ENCODE measurements at places on chromosomes 4 and X.

DNA sequence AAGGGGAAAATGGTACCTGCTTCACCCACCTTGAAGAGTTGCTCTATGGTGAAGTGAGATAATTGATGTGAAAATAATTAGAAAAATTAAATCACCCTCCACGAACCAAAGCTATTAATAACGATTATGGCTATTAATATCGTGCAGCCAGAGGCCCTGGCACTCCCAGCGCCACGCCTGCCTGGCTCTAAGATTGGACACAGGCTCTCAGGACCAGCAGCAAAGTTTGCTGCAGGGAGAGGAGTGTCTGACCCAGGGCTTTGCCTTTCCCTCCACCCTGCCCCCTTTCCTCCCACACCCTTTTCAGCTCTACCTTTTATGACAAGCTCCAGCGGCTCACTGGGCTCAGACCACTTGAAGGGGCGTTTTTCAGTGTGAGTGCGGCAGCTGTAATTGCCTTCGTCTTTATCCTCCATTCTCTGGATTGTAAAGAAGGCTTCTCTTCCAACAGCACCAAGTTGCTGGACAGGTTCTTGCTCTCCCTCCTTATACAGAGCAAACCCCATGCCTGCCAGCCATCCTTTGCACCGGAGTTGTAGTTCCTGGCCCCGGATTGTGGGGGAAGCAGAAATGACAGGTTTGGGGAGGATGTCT is 11.5 kb downstream of the IGSF1 start:
- no peak for DNase-seq

- no peak for DNase-seq
Observed at GRCh38 chr4:89657931-89658700, 178.8 kb downstream of the SNCA start.

GRCh38 chr4:23144707-23145106 is 452.0 kb downstream of the GBA3 start:
- DNase-seq: no peak

DNA sequence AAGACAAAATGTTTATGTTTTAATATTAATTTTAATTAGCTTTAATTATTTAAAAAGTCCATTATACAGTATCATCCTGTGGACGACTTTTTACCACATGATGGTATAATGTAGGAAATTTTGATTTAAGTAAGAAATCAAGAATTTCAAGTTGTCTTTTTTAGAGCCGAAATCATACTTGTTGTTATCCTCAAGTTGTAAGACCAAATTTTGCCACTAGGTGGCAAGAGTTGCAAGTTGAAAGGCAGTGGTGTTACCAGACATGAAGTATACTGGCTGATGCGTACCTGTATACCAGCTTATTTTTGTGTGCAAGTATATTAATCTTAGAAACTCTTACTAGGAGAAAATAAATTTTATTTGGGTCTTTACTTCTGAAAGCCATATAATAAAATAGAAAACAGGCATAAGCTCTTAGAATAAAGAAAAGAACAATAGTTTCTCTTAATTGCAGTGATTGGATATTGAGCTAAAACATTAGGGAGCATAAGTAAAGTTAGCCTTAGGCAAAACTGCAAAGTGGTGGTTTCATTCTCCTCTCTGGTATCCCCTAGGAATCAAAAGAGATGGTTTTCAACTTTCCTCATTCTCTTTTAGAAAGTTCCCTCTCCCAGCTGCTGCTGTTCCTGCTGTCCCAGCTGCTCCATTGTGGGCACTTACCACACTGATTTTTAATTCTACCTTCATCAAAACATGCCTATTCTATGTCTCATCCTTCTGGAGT is 118.0 kb upstream of the WDFY3 start:
- no peak for DNase-seq

DNA sequence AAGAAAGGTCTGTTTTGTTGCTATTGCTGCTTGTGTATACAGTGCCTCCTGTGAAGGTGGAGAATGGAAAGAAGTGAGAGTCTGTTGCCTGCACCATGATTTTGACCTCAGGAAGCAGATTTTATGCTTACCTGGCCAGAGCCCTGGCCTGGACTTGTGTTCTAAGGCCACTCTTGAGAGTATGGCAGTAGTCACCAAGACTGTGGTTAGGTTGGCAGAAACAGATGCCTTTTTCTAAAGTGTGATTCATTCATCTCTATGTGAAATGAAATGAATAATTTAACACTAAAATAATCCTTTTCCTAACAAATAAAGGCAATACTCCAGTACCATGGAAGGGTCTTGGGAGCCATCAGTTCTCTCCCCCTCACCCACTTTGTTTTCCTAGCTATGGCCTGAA is 161.8 kb downstream of the DCLK2 start:
- DNase-seq: no peak

DNA sequence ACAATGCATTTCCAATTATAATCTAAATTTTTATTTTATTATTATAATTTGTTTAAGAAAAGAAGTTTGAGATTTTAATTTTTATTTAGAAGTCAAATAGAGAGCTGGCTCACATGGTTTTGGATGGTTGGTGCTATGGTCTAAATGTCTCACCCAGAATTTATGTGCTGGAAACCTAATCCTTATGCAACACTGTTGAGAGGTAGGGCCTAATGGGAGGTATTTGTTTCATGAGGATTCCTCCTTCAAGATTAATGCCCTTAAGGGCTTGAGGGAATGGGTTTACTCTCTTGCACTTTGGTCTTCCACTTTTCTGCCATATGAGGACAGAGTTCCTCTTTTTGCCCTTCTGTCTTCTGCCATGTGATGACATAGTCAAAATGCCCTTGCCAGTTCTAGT is 960.5 kb upstream of the IGFBP7 start:
- no peak for DNase-seq

DNA sequence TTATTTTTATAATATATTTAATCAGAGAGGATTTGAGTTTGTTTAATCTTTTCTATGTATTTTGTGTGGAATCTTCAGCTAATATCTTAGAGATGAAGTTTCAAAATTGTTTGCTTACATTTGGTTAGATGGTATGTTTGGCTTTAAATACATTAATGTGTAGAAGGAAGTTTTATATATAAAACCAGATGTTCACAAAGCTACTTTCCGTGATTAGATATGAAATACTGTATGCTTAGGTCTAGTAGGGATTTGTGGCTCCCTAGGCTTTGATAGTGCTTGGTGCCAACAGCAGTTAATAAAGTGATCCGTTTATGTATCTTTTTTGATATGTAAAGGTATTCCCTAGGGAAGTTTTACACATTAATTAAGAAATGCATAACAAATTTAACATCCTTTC is 223.0 kb downstream of the ARHGAP10 start:
- DNase-seq: no peak

DNA sequence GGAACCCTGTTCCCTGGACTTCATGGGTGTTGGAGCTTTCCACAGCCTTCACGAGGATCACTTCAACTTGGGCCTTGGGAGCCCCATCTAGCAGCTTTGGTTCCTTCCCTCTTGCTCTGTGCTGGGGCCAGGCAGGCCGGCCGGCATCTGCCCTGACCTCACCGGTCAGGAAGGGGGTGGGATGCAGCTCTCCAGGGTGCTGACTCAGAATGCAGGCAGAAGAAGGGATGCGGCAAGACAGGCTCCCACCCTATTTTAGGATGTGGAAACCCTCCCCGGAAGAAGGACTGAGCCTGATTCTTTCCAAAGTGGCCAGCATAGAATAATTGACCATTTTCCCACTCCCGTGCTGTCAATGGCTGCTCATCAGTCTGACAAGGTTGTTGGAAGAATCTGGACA is 47.1 kb downstream of the FHDC1 start:
- no peak for DNase-seq

DNA sequence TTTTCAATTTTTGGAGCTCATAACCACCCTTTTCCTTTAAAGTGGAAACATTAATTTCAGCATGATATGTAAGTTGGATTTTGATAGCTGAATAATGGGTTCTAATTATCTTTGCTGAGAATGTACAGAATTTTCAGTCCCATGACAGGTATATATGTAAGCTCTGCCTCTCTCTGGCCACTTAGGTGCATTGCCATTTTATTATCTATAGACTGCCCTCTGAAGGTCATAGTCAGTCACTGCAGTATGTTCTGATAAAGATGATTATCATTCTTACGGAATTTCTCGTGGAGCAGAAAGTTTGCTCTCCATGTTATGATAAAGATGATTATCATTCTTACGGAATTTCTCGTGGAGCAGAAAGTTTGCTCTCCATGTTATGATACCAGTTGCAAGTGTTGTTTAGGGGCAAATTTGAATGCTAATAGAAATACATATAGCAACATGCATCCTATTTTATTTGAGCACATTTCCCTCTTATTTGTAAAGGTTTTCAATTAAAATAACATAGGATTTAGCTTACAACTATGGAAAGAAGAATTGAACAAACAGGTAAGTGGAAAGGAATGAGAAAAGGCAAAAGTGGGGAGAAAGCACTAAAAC is 10.4 kb downstream of the AFP start:
- no peak for DNase-seq

- no peak for DNase-seq
Observed at GRCh38 chr4:127579821-127580220, 52.9 kb upstream of the INTU start.

GRCh38 chr4:1348014-1348513 is 1.1 kb downstream of the UVSSA start:
- no peak for DNase-seq

GRCh38 chr4:68176500-68176899 is 46.8 kb upstream of the TMPRSS11F start:
- DNase-seq: no peak

DNA sequence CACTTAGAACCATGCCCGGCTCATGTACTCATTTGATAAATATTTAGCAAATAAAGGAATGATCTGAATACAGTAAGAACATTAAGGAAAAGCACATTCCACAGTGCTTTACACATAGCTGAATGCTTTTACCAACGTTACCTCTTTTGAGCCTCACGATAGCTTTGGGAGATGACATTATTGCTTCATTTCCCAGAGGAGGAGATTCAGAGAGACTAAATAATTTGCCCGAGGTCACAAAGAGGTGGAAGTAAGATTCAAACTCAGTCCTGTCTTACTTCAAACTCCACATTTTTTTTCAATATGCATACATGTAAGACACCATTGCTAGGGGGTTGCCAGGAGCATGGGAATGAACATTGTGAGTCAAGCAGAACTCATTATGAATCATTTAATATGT is 538.5 kb downstream of the BCOR start:
- DNase-seq: no peak

DNA sequence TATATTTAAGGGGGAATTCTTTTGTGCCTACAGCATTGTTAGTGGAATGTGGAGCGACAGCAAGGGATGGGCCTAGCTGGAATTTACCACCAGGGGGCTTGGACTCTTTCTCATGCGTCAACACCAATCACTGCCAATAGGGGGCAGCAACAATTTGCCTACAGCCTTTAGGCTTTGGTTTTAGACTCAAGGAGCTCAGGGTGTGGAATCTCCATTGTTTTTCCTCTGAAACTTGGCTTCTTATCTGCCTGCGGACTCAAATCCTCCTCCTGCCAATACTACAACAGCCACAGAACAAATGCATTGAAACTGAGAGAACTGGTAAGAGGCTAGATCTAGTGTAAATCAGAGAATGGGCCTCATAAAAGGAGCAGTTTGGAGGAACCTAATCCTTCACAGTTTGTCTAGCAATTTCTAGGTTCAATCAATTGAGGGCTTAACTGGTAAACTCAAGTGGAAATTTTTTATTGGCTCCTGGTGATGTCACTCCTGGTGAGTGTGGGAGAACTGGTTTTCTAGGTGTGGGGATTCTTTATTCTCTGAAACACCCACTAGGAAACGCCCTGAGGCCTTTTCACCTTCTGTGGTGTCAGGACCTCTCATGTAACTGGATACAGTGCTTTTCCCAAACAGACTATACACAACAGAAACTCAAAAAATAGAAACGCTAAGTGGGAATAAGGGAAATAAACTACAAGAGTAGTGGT is 27.9 kb upstream of the TMSB4X start:
- DNase-seq: peak; percentile 70

DNA sequence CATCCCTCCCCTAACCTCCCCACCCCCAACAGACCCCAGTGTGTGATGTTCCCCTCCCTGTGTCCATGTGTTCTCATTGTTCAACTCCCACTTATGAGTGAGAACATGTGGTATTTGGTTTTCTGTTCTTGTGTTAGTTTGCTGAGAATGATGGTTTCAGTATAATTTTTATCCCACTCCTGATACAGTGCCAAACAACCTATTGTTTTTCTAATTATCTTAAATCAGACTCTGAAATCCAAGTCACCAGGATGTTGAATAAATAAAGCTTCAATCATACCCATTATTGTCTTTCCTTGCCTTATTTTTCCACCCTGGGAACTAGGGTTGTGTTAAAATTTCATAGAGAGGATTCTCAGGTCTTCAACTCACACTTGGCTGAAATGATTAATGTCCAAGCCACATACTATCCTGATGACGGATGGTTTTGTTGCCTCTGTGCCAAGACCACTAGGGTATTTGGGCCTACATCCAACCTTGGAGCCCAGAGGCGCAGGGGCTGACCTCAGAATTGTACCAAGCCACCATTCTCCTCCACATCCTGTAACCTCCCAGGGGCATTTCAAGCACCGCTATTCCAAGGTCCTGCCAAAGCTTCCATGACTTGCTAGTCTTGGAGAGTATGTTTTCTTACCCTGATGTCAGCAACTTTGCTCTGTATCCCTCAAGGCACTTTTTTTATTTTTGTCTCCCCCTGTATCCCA is 332.4 kb downstream of the ARHGAP24 start:
- no peak for DNase-seq

DNA sequence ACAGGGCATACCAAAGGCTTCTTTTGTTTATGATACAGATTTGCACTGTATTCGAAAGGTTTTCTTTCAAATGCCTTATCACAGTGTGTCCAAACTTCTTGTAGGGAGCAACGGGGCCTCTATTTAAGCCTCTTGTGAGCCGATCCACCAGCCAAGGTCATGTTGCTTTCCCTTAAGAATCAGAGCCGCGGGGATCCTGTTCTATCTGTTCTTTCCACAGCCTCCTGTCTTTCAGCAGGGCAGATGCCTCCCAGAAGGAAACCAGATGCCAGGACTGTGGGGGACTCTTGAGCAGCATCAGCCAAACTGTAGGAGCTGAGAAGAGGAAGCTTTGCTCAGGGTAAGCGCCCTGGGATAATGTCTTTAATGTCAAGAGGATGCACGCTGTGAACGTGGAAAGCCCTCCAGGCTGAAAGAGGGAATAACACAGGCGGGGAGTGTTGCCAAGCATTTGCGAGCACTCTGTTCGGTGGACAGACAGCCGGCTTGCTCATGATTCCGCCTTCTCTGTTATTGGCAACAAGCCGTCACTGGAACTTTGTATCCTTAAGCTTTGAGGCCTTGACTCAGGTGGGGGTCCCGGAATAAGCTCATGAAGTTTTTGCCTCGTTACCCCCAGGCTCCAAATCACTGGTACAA is 279.8 kb upstream of the FRG1 start:
- DNase-seq: no peak

- DNase-seq: no peak
Observed at GRCh38 chr4:25925486-25926201, 11.6 kb downstream of the SMIM20 start.

DNA sequence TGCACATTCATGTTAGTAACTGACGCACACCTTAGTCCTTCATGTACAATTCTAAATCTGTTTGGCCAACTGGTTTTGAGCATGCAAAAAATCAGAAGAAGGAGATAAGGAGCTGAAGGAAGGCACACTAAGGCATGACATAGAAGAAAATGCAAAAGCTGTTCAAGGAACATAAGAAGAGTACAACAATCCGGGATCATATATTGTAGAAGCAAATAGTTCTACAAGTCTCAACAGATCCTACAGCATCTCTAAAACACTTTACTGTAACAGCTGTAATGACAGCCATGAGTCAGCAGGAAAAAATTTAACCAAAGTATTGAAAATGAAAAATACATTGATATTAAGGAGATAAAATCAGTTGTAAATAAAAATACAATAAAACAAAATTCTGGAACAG is 57.7 kb downstream of the KLHL13 start:
- no peak for DNase-seq

GRCh38 chrX:47160781-47161180 is 15.8 kb downstream of the RBM10 start:
- DNase-seq: no peak

- no peak for DNase-seq
Observed at GRCh38 chrX:14095702-14096101, 66.0 kb upstream of the GEMIN8 start.

Data from stimulated activated CD4-positive, alpha-beta T cell treated with anti-CD3 and anti-CD28 coated beads, Interleukin-12 subunit alpha, Interleukin-12 subunit beta, amount 100 ng/mL, for 24 hours (primary cell).